Pulmonary artery endothelial cell (primary cell): ENCODE measurements at places on chromosomes 6 and 20. TPM values are rescaled to one million over a fixed set of nuclear protein-coding genes. Genes with fewer than 3 reads are reported as not detected.

Gene ANKRD66
- total RNA-seq = not detected in 2 replicates

Gene CLDN20
- total RNA-seq = not detected in 2 replicates

Gene PAX1
- total RNA-seq = not detected in 2 replicates

Gene EBF4
- total RNA-seq = 1.8 and 2.0 TPM in 2 replicates

DNA sequence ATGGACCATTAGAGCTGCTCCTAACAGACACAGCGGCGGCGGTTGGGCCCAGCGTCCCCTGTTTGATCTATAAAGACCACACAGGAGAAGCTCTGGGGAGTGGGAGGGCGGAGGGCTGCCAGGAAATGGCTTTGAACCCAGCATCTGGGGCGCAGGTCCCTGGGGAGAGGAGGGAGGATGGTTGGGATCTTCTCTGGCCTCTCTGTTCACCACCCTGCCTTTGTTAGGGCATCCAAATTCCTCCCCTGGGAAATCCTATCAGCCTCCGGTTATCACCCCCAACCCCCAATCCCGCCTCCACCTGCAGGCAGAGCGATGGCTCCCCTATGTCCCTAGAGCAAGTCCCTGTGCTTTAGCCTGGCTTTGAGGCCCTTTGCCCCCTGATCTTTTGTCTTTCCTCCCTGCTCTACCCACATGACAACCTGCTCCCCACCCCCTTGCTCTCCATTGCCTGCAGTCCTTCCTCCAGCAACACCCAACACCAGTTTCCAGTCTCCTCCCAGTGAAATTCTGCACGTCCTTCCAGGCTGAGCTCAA, 7.1 kb downstream of the XKR7 start:
- DNase-seq = no peak

DNA sequence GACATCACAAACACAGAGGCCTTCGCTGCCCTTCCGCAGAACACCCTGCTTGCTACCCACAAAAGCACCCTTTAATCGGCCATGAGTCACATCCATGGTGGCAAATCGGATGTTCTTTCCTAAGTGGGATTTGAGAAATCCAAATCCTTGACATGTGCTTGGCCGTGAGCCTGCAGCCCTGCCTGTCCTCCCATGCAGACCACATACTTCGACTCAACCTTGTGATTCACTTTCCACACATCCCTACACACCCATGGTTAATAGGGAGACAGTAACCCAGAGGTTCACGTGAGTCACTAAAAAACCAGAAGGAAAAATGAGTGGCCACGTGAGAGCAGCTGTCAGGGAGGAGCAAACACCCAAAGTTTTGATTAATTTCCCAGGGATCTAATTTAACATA, 19.4 kb downstream of the RAMACL start:
- DNase-seq = no peak
